NCI-H1048 (cell line): ENCODE measurements at places on chromosomes 5 and 9.

- no peak for DNase-seq
Observed at GRCh38 chr5:158301186-158301585, 442.2 kb upstream of the CLINT1 start.

- DNase-seq = no peak
Observed at GRCh38 chr9:135268031-135268430, 180.6 kb downstream of the OLFM1 start.

- no peak for DNase-seq
Observed at GRCh38 chr9:127452691-127453090, 1.4 kb downstream of the LRSAM1 start.

- no peak for DNase-seq
Observed at GRCh38 chr5:56361398-56361797, 128.3 kb upstream of the ANKRD55 start.

DNA sequence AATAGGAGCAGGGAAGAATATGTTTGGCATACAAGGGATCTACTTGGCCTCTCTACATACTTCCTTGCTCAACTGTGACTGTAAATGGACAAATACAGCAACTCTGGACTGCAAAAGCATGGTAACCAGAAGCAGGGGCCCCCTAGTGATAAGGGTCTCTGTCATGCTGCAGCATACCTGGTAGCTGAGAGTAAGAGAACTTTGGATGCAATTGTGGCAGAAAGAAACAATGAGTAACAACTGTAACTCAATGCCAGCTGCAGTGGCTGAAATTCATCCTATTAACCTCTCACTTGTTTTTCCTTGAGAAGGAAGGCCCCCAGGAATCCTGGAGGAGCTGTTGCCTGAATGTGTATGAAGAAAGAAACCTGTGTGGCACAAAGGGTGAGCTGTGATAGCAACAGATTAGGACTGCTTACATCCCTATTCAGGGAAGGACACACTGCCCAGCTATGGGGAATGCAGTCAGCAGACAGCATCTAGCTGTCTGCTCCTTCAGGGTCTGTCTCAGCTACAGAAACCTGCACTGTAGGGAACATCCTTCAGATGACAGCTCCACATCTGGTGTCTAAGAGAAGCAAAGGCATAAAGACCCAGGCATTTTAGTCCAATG, 468.1 kb upstream of the ACTBL2 start:
- DNase-seq = no peak

- no peak for DNase-seq
Observed at GRCh38 chr9:5422276-5422675, 15.4 kb downstream of the PLGRKT start.

- DNase-seq = no peak
Observed at GRCh38 chr9:121038362-121038761, 11.7 kb downstream of the C5 start.

- no peak for DNase-seq
Observed at GRCh38 chr9:27561685-27562084, 11.6 kb downstream of the C9orf72 start.

GRCh38 chr5:95822043-95822541, 434 bp downstream of the GLRX start:
- DNase-seq = no peak

- DNase-seq = no peak
Observed at GRCh38 chr5:41404757-41405156, 105.6 kb downstream of the PLCXD3 start.

DNA sequence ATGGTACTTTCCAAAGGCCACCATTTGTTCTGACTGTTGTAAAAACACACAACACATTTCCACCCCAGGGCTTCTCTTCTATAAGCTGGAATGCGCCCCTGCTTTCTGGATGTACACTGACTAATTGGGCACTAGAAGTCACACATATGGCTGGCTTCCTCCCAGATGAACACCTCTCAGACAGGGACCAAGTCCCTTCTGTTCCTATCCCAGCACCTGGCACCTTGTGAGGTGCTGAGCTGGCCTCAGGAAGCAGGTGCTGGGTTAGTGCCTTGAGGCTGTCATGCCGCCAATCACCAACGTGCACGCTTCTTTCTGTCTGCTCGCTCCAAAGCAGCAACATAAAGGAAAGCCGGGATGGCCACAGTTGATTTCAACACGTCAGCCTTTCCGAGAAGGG, 93.2 kb downstream of the FSTL4 start:
- no peak for DNase-seq

GRCh38 chr9:18480662-18481093, 6.7 kb downstream of the ADAMTSL1 start:
- no peak for DNase-seq

DNA sequence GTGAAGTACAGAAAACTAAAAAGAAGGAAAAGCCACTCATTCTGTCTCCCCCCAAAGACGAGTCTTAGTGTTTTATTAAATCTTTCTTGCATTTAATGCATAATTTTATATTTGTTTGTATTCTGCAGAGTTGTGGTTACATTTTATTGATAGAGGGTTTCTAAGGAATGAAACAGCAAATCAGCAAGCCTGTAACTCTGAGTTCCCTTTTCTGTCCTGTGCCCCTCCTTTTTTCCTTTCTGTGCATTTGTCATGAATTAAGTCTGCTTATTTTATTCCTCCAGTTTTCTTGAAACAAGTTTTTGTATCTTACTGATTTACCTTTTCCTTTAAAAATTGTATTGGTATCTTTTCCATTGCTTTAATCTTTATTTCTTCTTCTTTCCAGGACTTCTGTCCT, 132.8 kb downstream of the MUSK start:
- no peak for DNase-seq

GRCh38 chr5:121819682-121820261, 31.9 kb upstream of the FTMT start:
- DNase-seq = no peak

GRCh38 chr9:106960258-106960657, 97.3 kb downstream of the ZNF462 start:
- no peak for DNase-seq

- DNase-seq = no peak
Observed at GRCh38 chr9:78030553-78031443, 813 bp downstream of the GNAQ start.

- no peak for DNase-seq
Observed at GRCh38 chr9:114092336-114092735, 6.8 kb downstream of the KIF12 start.

DNA sequence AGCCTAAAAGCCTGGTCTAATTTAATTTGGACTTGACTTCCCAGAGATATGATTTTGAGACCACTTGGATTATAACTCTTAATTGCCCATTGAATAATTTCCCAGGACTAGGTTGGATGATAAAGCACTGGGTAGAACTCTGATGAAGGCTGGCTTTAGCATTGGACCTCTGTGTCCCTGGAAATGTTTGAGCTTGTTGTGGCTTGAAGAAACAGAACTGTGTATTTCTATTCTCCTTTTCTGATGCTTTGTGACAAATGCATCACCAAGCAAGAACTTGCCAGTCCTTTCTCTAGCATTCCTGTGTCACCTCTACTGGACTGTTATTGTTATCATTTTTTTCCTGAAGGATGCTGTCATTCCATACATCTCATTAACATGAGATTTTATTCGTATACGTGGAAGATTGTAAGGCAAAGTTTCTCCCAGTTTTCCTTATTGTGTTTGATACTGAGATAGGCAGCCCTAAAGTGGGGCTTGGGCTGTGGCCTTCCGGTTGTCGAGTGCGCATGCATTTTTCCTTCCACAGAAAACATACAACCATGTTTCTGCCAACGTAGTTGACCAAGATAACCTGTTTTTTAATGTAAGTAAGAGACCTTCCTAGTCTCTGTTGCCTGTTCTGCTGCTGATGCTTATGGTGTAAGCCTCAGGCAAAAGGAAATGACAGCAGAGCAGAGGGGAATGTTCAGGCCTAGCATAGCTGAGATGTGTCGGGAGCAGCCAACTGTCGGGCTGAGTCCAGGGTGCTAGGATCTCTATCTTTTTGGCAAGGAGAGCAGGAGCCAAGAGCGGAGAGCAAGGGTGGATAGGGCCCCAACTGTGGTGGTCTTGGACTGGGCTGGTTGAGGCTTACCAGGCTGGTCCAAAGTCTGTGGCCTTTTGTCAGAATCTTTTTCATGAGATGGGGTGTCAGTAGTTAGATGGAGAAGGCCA, 2.3 kb downstream of the NTRK2 start:
- DNase-seq = no peak

- no peak for DNase-seq
Observed at GRCh38 chr9:112119225-112120029, 55.7 kb downstream of the SUSD1 start.

- DNase-seq = no peak
Observed at GRCh38 chr5:14202462-14202861, 59.3 kb downstream of the TRIO start.

- no peak for DNase-seq
Observed at GRCh38 chr9:99181206-99181605, 40.5 kb downstream of the ALG2 start.

DNA sequence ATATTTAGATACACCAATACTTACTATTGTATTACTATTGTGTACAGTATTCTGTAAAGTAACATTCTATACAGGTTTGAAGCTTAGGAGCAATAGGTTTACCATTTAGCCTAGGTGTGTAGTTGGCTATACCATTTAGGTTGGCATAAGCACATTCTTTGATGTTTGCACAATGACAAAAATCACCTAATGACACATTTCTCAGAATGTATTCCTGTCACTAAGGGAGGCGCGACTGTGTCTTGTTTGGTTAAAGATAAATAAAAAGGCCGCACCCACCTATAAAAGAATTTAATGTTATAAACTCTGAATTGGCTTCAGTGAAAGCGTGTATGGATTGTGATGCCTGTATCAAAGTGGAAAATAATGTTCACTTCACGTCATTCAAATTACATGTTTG, 1815.4 kb upstream of the CDH6 start:
- DNase-seq = no peak

DNA sequence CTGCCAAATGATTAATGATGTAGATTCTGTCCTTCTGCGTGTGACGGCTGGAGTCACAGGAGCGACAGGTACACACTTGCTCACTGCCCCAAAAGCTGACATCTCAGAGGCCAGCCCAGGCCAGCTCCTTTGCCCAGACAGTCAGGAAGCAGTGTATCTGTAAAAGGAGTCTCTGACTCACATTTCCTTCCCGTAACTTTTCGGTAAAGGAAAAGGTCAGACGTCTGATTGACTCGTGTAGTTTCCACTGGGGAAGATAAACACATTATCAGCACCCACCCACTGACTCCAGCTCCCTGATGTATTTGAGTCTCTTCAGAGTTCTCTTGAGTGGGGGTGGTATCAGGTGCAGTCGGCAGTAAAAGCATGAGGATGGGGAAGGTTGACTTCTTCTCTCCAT, 64.4 kb upstream of the WWC1 start:
- DNase-seq = no peak

DNA sequence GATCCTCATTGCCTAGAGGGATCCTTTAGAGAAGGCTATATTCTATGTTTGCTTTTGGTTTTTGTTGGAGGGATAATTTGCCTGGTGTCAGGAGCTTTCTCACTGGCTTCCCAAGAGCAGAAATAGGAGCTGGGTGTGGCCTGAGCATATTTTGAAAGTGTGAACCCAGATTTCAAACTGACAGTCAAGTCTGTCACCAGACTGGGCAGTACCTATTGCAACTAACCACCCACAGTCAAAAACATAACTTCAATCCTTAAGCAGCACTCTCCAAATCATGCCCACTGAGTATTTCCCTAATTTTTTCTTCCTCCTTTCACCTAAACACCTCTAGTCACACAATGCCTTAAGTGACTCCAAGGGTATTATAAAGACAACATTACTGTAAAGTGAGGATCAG, 278.4 kb downstream of the EBF1 start:
- no peak for DNase-seq

- no peak for DNase-seq
Observed at GRCh38 chr9:122223435-122223834, 5.3 kb downstream of the LHX6 start.

GRCh38 chr9:78866207-78867132, 569.5 kb downstream of the PSAT1 start:
- DNase-seq = no peak

GRCh38 chr5:178348356-178349074, 115.9 kb upstream of the PHYKPL start:
- DNase-seq = no peak

GRCh38 chr5:65247594-65247993, 234.1 kb downstream of the ADAMTS6 start:
- no peak for DNase-seq

GRCh38 chr5:135714126-135714894, 120.2 kb upstream of the SLC25A48 start:
- no peak for DNase-seq

DNA sequence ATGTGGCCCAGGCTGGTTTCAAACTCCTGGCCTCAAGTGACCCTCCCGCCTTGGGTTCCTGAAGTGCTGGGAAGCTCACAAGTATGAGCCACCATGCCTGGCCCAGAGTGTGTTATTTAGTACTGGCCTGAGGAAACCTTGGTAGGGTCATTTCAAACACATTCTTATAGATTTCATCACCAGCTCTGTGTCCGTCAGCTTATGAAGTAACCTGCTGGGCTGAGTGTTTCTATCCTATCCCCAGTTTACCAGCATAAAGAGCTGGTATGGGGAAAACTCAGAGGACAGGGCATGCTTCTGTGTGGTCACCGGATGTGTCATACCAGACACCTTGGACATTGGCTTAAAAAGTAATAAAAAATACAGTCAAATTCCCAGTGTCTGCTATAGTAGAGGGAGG, 45.3 kb downstream of the PTPN3 start:
- DNase-seq = no peak

DNA sequence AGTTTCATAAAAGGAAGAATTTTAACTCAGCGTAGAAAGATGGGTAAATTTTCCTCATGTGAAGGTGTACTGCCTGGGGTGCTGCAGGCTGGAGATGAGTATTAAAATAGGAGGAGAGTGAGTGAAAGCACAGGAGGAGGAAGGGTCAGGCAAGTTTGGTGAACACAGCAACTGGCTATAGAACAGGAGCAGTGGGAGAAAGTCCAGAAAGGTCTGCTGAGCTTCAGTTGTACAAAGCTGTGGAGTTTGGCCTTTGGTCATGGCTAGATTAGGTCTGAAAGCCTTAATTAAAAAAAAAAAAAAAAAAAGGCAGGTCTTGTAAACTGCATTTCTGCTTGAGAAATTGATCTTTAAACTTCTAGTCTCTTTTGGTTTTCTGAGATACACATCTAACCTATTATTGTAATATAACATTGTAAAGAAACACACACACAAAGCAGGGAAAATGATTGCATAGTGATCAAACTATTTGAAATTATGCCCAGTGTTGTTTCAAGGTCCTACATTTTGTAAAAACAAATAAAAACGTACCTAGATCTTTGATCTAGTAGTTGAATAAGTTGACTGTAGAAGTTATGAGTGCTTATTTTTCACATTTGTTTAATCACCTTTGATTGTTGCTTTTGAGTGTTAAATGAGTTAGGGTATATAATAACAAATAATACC, 43.6 kb downstream of the MAP3K1 start:
- no peak for DNase-seq

DNA sequence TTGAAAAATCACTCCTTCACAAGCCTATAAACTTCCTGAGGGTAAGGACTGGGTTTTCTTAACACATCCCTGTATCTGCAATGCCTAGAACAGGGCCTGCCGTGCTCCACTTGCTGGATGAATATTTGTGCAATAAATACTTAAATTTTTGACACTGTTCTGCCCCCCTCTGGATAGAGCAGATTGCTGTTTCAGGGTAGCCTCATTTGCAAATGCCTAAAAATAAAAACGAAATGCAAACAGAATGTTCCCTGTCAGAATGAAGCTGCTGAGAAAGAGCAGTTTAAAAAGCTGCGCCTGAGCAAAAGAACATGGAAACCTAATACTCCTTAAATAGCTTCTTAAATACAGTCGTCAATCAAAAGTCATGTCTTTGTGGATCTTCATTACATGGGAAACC, 385.3 kb downstream of the PRELID2 start:
- no peak for DNase-seq
